T follicular helper cell (primary cell): ENCODE measurements at places on chromosomes 5 and 9.
A peak's percentile ranks its signal among the peaks of the same experiment; 100 is the strongest.

DNA sequence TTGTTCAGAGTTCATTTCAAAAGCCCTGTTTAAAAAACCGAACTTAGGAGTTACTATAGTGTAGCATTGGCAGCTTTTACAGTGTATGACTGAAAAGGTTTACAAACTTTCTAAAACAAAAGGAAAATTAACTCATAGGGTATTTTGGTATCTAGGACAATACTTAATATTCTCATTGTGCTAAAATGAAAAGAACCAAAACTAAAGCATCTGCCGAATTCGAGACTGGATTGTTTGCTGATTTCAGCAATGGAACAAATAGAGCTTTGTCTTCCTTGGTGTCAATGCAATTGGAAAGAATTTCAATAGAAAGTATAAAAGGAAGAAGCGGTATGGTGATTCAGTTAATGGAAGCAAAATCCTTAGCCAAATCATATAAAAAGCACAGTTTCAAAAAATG, 254.1 kb downstream of the SLF1 start:
- DNase-seq, result no peak

- DNase-seq, result no peak
These were observed 41.6 kb downstream of the LPAR1 start for GRCh38 chr9:110996436-110997220.

- DNase-seq, result no peak
These were observed 161.5 kb upstream of the PHYKPL start for GRCh38 chr5:178394074-178394473.

- DNase-seq, result no peak
These were observed 1636.5 kb upstream of the C9orf72 start for GRCh38 chr9:29209748-29210291.

DNA sequence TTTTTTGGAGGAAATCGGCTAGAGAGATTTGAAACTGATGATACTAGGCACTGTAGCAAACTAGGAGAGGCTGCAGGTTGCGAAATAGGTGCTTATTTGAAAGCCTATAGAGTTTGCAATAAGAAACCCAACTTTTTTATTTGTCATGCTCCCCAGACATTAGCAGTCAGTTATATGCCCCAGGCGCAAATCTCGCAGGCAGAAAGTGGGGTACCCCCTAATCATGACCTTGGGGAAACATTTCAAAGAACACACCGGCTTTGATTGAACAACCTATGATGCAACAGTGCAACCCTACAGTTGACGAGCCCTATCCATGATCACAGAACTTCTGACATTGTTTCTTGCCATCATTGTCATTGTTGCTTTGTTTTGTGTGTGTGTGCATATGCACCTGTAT, 510.5 kb downstream of the RAB3C start:
- no peak for DNase-seq

DNA sequence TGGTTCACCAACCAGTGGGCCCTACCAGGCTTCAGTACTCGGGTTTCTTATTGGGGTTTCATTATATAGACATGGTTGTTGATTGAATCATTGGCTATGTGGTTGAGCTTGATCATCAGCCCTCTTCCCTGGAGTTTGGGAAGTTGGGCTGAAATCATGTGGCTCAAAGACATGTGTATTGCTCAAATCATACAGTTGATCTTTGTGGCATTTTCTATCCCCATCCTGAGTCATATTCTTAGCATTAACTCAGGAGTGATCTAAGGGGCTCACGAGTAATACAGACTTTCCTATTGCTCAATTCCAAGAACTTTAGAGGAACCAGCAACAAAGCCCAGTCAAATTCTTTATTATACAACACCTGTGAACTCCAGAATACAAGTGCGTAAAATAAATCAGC, 66.2 kb downstream of the SMC5 start:
- DNase-seq, result no peak

DNA sequence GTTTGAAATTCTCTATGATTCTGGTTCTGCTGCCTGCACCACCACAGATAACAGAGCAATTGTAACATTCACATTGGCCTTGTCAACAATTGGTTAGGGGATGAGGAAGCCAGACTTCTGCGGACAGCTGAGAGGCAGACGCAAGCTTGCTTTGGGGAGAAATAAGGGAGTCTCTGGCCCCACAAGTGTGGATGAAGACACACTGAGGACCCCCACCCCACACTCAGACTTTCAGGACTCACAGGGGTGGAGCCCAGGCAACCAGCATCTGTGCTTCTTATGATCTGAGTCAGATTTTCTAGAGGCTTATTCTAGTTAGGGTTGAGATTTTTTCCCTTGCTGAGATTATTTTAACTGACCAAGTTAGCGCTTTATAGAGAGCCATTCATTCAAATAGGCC, 140.3 kb upstream of the IRX2 start:
- no peak for DNase-seq

- DNase-seq, result no peak
These were observed 3.7 kb upstream of the GM2A start for GRCh38 chr5:151249281-151249680.

DNA sequence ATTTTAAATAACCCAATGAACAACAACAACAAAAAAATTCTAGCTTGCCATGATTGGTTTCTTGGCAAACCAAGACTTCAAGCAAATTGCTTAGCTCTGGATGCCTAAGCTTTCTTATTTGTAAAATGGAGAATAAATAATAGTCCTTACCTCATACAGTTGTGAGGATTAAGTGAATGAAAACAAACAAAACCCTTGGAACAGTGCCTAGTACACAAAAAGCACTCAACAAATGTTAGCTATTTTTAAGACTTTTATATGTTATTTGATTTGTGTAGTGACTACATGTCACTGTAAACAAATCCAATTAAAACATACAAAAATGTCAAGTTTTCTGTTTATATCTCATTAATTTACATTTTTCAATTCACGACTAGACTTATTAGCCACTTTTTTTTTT, 13.5 kb upstream of the HOMER1 start:
- DNase-seq, result no peak

DNA sequence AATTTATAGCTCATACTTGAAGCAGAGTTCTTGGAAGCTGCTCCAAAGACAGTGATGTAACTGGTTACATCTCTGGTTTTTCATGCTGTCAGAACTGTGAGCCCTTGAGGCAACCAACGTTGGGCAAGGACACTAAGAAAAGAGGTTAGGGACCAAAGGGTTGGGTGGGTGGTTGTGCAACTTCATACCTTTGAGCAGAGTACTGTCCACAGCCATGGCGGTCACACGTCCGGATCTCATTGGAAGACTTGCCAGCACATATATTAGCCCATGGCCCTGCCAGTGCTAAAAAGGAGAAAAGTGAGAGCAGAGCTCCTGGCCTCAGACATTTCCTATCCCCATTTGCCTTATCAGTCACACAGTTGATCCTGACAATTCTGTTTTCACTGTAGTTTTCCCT, 2.1 kb downstream of the LECT2 start:
- no peak for DNase-seq

DNA sequence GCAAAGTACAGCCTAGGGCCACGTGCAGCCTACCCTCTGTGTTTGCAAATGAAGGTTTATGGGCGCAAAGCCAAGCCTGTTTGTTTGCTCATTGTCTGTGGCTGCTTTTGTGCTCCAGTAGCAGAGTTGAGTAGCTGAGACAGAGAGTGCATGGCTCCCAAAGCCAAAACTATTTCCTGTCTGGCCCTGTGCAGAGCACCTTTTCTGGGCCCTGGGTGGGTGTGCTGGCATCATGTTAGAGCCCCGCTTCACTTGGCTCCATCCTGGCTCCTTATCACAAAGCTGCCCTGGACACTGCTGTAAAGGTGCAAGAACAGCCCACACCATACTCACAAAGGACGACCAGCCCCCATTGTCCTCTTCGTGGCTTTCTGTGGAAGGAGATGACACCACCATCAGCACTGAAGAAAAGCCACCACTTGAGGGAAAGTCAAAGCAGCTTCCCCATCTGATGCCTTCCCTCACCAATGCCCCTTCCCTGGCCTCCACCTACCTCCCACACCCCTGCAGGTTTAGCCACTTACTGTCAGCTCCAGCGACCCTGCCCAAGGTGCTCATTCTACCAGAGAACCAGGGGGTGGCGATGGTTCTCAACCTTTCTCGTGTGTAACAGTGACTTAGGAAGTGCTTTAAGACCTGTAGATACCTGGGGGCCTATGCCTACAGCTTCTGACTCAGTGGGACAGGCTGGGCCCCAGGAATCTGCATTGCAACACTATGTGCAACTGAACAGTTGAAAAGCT, 23.4 kb downstream of the LCP2 start:
- DNase-seq, result peak; percentile 61

DNA sequence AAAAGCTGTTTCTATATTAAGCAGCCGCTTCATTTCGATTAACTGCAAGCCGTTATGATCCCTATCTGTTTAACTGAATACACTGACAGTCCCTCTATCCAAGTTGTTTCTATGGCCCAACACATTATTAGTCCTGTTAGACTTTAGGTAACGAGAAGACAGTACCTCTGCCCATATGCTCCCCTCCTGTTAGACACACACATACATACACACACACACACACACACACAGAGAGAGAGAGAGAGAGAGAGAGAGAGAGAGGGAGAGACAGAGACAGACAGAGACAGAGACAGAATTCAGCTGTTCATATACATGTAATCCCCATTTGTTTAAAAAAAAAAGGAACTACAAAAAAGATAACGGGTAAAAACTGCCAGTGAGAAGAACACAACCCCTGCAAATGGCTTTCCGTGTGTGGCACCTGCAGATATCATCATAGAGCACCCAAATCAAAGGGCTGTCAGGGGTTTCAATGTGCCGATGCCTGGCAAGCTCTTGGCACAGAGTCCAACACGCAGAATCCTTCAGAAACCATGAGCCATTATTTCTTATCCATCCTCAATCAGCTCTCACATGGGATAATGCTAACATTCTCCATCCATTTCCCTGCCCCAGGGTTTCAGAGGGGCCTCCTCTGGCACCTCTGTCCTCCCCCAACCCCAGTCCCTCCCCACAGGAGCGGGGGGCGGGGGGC, 144.0 kb downstream of the MYO10 start:
- DNase-seq, result no peak

- no peak for DNase-seq
These were observed 177.9 kb downstream of the MACROH2A1 start for GRCh38 chr5:135221187-135221473.

DNA sequence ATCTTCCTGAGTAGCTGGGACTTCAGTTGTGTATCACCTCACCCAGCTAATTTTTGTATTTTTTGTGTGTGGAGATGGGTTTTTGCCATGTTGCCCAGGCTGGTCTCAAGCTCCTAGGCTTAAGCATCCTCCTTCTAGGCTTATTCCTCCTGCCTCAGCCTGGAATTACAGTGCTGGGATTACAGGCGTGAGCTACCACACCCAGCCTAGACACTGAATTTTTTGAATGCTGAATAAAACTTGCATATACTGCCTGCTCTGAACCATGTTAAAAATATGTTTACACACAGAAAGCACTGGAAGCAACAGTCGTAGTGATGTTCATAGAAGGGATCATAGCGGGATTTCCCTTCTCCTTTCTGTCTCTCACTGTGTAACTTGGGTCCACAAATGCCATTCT, 121.3 kb upstream of the ICE1 start:
- no peak for DNase-seq

DNA sequence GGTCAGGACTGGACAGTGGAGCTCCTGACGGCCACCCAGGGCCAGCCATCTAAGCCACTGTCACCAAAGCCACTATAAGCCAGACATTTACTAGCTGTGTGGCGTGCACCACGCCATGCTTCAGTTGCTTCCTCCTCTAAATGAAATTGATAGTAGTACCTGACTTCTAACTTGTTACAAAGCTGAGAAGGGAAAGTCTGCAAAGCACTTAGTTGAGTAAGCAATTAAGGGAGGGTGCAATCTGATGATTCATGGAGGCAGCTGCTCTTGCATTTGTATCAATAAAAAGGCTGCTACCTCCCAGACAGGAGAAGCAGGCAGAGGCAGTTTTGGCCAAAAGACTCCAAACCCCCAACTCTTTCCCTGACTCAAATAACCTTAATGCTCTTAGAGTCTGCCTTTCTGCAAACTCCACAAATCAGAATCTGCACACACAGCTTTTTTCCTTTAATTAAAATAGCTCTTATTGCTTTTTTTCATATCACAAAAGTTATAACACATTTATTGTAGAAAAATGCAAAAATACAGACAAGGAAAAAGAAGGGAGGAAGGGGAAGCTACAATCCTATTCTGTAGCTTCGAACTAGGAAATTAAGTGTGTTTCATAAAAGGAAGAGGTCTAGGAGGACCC, 19.3 kb upstream of the RAPGEF1 start:
- DNase-seq, result no peak

- no peak for DNase-seq
These were observed 17.0 kb downstream of the HSDL2 start for GRCh38 chr9:112396872-112397271.

- no peak for DNase-seq
These were observed 42.5 kb downstream of the RALGPS1 start for GRCh38 chr9:126956917-126957686.

GRCh38 chr5:115594128-115595047, 7.9 kb downstream of the TICAM2 start:
- DNase-seq, result no peak

DNA sequence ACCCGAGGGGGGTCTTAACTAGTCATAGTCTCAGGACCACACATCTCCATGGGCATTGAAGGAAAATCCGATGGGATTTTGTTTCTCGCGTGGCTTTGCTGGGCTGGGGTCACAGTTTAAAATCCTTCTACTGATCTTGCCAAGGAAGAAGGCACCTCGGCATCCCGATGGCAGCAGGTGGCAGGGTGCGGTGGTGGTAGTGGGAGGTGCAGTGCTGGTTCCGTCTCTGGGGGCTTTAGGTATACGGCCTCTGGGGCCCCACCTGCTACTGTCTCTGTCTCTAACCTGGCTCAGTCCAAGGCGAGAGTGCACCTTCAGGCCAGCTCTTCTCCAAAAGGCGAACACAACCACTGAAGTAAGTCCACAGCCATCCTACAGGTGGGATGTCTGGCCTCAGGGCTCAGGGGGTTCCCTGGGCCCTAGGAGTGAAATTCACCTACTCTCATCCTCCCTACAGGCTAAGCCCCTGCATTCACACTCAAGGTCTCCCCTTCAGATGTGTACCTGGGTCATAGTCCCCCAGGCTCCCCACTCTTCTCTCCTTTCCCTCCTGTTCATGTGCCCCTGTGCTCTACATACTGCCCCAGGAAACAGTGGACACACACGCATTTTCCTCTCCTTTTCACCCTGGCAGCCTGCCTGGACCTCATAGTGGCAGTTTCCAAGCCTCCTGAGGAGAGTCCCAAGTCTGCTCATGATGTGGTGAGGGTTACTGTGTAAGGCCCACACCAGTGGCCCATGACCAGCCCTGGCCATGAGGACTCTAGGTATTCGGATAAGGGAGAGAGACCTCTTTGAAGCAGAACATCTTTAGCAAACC, 736 bp upstream of the FCN2 start:
- no peak for DNase-seq

DNA sequence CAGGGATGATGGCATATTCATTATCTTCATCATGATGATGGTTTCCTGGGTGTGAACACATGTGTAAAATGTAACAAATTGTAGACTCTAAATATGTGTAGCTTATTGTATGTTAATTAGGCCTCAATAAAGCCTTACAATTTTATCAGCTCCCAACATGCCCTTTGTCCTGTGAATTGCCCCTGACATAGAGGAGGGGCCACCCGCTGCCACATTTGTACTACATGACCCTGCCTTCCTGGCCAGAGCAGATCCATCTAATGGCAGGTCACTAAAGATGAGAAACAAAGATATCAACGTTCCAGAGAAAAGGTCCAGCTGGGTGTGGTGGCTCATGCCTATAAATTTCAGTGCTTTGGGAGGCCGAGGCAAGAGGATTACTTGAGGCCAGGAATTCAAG, 117.2 kb downstream of the CAAP1 start:
- no peak for DNase-seq
